DMS153 (cell line): ENCODE measurements at places on chromosomes 11 and 22.
A peak's percentile ranks its signal among the peaks of the same experiment; 100 is the strongest.

GRCh38 chr11:76252631-76253070 lies 46.3 kb upstream of the WNT11 start:
- no peak for DNase-seq

- no peak for DNase-seq
These were observed 765.1 kb downstream of the KCNA4 start for GRCh38 chr11:29251738-29252137.

GRCh38 chr11:126891556-126892217 lies 108.9 kb downstream of the KIRREL3 start:
- no peak for DNase-seq

- DNase-seq, result no peak
These were observed 6.2 kb upstream of the FTH1 start for GRCh38 chr11:61973476-61974162.

DNA sequence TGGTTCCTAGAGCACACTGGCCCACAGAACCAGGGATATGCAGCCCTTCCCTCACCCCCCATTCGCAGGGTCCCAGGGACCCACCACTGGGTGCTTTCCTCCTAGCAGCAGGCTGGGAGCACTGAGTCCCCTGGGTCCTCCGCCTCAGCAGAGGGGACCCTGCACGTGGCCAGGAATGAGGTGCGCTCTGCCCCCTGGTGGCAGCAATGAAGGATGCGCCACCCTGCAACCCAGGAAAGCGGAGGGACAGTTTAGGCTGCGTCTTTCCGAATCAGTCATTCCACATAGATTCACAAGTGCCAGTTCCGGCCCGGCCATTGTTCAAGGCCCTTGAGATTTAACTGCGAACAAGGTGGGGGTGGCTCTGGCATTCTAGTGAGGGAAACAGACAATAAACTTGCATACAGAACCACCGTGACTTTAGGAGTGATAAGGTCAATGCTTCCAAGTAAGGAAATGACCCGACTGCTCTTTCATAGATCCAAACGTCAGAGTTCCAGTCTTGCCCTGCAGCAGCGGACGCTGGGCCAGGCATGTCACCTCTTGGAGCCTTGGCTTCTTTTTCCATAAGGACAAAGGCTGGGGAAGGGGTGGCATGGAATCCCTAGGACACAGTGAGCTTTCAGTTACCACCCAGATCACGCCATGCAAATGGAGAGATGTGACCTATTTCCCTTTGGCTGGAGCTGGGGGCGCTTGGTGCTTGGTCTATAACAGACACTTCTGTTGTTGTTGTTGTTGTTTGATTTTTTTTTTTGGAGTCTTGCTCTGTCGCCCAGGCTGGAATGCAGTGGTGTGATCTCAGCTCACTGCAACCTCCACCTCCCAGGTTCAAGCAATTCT lies 7.7 kb downstream of the RIN1 start:
- DNase-seq, result peak; percentile 54

DNA sequence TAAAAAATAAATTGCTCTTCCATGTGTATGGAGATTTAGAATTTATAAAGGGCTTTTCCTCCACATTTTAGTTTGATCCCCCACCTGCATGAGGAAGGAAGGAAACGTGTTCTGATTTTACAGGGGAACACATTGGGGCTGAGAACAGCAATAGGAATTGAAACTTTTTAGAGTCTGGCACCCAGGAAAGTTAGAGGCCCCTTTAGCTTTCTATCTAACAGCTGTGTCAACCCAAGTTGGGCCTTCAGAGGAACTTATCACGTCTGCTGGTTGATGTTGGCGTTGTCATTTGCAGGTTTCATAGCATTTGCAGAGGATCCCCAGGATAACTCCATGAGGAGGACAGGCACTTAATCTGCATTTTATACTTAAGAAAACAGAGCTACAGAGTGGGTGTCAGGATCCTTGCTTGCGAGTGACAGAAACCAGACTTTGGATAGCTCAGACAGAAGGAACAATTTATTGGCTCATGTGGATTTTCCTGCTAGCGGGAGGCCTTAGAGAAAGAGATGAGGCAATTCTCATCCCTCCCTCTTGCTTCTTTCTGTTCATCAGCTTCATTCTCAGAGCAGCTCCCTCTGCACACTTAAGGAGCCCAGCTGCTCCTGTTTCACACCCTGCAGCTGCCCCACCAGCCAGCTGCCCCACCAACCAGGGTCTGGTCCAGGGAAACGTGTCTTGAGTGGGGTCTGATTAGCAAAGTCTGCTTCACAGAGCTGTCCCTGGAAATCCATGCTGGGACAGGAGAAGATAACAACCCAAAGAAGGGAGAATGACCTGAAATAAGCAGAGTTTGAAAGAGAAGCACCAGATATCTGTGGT lies 92.5 kb upstream of the OR4B1 start:
- DNase-seq, result no peak

GRCh38 chr11:6523253-6523652 lies 26.2 kb downstream of the DNHD1 start:
- DNase-seq, result no peak

GRCh38 chr11:72821221-72821919 lies 7.2 kb downstream of the ATG16L2 start:
- no peak for DNase-seq

DNA sequence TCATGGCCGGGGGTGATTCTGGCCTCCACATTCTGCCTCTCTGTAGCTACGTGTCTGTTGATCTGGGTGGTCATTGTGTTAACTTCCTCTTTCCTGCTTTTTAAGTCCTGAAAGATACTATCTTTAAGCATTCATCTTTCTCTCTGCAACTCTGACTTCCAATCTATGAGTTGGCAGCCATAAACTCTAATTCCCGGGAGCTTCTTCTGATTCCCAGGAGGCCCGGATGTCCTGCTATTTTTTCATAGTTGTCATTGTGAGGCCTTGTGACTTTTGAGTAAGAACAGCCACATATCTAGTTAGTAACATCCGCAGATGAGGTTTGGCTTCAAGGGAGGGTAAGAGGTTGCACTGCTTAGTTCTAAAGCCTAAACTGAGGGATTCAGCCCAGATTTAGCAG lies 107.8 kb downstream of the SYN3 start:
- no peak for DNase-seq

DNA sequence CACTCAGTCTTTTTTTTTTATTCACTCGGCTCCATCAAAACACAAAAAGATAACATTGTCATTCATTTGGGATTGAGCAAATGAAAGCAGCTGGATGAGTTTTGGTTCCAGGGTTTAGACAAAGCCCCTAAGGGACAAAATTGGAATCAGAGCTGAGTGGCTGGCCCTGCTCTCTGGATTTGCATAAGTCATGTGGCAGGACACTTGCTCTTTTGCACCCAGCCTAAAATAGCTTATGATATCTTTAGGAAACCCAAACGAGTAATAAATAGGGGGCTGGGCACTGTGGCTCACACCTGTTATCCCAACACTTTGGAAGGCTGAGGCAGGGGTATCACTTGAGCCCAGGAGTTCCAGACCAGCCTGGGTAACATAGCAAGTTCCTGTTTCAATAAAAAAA lies 11.0 kb upstream of the TMEM121B start:
- no peak for DNase-seq

GRCh38 chr22:41870786-41871185 lies 37.9 kb downstream of the SREBF2 start:
- DNase-seq, result no peak

DNA sequence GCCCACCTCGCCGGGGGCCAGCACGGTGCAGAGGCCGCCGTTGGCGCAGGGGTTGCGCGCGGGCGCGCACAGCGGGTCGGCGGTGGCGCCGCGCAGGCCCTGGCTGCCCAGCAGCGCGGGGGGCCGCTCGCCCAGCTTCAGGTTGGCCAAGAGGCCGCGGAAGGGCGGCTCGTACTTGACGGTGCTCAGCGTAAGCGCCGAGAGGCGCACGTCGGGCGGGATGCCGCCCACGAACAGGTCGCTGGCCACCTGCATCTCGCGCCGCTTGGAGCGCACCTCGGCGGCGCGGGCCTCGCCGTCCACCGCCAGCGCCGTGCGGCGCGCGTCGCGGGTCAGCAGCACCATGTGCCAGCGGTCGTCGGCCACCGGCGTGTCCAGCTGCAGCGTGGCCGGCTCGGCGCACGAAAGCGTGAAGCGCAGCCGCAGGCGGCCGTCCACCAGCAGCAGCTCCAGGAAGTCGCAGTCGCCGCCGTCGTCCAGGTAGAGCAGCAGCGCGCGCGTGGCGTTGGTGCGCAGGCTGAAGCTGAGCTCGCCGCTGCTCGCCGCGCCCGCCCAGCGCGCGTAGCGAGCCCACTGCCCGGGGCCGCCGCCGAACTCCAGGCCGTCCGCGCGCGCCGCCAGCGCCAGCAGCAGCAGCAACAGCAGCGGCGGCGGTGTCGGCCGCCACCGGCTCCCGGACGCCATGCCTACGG lies 9.8 kb downstream of the NRXN2 start:
- peak; percentile 22 for DNase-seq

DNA sequence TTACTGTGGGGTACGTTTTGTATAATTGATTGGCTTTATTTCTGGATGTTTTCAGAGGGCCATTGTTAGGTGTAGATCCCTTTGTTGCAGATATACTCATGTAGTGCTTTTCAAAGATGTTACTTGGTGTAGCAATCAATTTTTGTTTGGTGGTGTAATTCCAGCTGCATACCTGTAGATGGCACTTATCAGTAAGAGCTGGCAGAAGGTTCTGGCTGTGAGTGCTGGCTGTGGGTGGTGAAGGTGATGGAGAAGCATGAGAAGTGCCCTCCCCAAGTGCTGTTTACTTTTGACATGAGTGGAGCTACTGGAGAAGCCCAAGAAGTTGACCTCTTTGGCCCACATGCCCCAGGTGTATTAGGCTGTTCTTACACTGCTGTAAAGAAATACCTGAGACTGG lies 1074.9 kb downstream of the FAM181B start:
- no peak for DNase-seq

DNA sequence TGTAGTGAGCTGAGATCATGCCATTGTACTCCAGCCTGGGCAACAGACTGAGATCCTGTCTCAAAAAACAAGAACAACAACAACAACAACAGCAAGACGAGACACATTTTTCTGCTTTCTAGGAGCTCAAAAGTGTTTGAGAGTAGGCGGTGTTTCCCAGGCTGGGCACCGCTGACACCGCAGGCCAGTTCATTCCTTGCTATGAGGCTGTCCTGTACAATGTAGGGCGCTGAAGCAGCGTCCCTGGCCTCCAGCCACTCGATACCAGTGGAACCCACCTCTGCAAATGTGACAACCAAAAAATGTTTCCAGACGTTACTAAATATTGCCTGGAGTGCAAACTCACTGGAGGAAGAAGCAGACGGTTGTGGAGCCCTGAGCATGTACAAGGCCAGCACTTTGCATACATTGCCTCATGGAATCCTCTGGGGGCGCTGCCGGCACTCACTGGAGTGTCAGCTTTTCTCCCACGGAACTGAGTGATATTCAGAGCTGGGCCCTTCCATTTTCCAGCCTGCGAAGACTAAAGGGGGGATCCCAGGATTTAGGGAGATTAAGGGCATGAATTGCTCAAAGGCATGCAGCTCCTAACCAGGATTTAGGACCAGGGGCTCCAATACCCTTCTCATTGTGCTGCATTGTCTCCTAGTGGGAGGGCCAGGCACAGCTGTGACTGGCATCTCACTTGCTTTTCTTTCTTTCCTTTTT lies 5.8 kb upstream of the MIEF1 start:
- peak; percentile 43 for DNase-seq

- DNase-seq, result peak; percentile 2
These were observed 93.1 kb upstream of the TMEM45B start for GRCh38 chr11:129722529-129722928.

DNA sequence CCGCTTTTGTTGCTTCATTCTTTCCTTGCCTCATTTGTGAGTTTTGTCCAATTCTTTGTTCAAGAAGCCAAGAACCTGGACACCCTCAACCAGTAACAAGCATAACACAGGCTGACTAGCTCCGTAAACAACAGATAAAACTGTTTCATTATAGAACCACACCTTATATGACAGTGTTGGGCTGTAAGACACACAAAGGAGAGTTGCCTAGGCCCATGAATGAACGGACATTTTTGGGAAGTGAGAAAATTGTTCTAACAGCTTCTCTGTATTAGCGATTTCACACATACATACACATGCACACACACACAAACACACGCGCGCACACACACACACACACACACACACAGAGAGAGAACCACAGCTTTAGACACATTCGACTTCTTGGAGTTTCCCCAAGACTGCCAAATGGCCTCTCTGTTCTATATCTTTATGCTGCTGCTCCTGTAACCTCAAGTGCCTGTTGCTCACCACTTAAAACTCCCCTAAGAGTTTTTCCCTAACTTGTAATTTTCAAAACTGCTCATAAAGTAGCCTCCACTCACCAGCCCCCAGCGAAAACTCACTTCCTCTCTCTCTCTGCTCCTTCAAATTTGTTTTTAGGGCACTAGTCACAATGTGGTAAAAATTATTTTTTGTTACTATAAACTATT lies 35.9 kb downstream of the CTSC start:
- no peak for DNase-seq
